CD8-positive, alpha-beta memory T cell (primary cell): ENCODE measurements at places on chromosomes 16 and 17.

GRCh38 chr17:83161298-83162034 lies 82.1 kb downstream of the METRNL start:
- H3K4me3 ChIP-seq, result no peak overlapping the region
- peaks cover 3% of the 10 kb centered on the region for H3K27me3 ChIP-seq
- no peaks in the 10 kb centered on the region for H3K4me1 ChIP-seq
- H3K27ac ChIP-seq, result no peak overlapping the region
- H3K36me3 ChIP-seq, result no peaks in the 10 kb centered on the region

DNA sequence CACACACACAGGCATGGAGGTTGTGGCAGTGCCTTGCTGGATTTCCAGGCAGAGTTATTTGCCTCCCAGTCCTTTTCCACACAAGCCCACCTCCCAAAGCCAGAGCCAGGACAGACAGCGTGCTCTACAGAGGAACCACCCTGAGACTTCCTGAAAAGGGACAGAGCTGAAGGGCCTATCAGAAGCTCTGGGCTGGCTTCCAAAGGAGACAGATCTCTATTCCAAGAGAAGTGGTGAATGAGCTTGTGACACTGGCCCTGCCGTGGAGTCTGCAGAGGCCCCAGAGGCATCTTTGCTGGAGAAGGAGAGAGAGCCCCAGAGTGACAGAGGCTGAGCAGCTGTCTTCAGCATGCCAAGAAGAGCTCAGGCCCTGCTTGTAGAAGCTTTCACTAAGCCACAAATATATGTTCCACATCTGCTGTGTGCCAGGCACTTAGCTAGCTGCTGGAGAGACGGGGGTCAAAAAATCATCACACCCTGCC lies 8.3 kb upstream of the LPCAT2 start:
- no peaks in the 10 kb centered on the region for H3K27me3 ChIP-seq
- H3K4me1 ChIP-seq, result no peaks in the 10 kb centered on the region
- no peaks in the 10 kb centered on the region for H3K36me3 ChIP-seq

GRCh38 chr16:57271867-57272495 lies 12.5 kb downstream of the PLLP start:
- H3K36me3 ChIP-seq, result no peaks in the 10 kb centered on the region
- no peaks in the 10 kb centered on the region for H3K27me3 ChIP-seq
- H3K4me1 ChIP-seq, result peaks cover 29% of the 10 kb centered on the region
- H3K27ac ChIP-seq, result no peak overlapping the region
- no peak overlapping the region for H3K4me3 ChIP-seq

DNA sequence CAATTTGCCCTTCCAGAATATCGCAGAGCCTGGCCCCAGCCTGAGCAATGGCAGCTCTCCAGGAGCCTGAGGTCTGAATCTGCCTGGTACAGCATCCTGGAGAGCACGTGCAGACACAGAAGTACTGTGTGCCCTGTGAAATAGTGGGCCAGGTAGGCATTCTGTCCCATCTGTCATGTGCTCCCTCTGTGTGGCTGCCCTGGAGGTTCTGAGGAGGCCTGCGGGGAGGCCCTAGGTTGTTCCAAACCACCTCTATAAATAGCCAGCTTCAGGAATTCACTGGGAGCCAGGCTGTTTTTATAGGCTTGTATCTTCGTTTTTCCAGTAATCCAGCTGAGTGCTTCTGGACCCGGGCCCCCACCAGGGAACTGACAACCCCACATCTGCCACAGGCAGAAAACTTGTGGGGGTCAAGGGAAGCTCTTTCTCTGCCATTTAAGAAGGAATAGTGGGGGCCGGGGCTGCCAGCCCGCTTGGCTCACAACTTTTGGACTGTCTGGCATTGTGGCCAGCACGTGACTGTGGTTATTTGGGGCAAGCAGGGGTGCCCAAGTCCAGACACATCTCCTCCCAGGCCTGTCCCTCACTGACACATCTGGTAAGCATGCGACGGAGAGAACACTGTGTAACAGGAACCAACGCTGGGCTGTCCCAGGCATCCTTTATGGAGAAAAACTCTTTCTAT lies 356.3 kb upstream of the TNRC6C start:
- no peak overlapping the region for H3K27ac ChIP-seq
- no peaks in the 10 kb centered on the region for H3K4me1 ChIP-seq
- no peaks in the 10 kb centered on the region for H3K36me3 ChIP-seq
- H3K27me3 ChIP-seq, result no peaks in the 10 kb centered on the region

DNA sequence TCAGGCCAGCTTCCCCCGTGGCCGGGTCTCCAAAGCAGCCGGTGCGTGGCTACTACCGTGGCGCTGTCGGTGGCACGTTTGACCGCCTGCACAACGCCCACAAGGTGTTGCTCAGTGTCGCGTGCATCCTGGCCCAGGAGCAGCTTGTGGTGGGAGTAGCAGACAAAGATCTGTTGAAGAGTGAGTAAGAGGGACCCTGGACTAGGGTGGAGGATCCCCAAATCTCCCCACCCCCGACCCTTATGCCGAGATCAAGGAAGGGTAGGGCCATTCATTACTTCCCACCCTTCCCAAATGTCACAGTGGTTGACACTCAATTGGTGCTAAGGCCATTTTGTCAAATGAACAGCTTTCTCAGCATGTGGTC lies 1.2 kb downstream of the COASY start:
- no peaks in the 10 kb centered on the region for H3K27me3 ChIP-seq
- H3K27ac ChIP-seq, result peak overlapping the region; percentile 73
- H3K36me3 ChIP-seq, result peaks cover 8% of the 10 kb centered on the region
- H3K4me1 ChIP-seq, result peaks cover 43% of the 10 kb centered on the region
- no peak for DNase-seq

DNA sequence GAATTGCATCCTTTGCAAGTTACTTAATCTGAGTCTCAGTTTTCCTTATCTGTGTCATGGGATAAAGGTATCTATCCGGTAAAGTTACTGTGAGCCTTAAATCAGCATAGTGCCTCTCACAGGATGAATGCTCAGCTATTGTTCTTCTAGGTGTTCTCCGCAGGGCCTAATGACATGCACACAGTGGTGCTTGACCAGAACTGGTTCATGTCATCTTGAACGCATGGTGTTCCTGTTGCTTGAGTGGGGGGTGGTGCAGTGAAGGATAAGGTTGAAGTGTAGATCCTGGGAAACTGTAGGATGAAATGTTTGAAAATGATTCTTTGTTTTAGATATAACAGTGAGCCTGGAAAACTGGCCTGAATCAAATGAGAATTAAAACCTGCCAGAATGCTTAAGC lies 4.0 kb downstream of the KRT40 start:
- no peaks in the 10 kb centered on the region for H3K27me3 ChIP-seq
- no peak for DNase-seq
- H3K4me3 ChIP-seq, result no peak overlapping the region
- H3K27ac ChIP-seq, result no peak overlapping the region
